ENCODE measurements at places on chromosomes 16 and 17. TPM values are rescaled to one million over a fixed set of nuclear protein-coding genes. Genes with fewer than 3 reads are reported as not detected.

DNA sequence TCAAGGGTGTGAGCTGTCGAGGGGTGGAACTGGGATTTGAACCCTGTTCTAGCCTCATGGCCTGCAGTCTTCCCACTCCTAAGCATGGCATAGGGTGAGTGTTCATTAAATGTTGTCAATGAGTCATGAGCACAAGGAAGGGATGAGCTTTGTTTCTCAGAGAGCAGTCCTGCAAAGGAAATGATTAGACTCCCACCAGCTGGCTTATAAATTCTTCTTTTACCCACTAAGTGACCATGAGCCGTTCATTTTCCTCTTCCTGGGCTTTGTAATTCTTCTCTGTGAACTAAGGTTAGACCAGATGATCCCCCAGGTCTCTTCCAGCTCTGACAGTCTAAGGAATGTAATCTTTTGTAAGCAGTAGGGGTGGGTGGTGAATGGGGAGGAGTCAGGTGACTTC lies 47.9 kb upstream of the HNF1B start:
- no peak overlapping the region for H3K27ac ChIP-seq
- H3K36me3 ChIP-seq = no peaks in the 10 kb centered on the region
- peak; percentile 76 for DNase-seq

DNA sequence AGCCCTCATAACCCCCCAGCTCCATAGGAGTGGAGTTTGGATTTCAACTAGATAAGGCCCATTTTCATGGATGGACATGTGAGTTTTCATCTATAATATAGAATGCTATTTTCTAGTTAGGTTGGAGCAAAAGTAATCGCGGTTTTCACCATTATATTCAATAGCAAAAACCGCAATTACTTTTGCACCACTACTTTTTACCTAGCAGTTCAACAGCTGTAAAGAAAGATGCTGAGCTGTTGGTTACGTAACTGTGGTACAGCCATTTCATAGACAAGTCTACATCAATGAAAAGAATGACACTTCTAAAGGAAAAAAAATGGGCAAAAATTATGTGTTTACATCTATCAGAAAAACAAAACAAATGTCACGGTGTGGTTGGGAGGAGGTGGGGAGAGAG lies 507.7 kb downstream of the MAF start:
- H3K27ac ChIP-seq = no peak overlapping the region
- no peak overlapping the region for H3K4me3 ChIP-seq
- no peaks in the 10 kb centered on the region for H3K27me3 ChIP-seq
- H3K4me1 ChIP-seq = no peaks in the 10 kb centered on the region
- DNase-seq = no peak

DNA sequence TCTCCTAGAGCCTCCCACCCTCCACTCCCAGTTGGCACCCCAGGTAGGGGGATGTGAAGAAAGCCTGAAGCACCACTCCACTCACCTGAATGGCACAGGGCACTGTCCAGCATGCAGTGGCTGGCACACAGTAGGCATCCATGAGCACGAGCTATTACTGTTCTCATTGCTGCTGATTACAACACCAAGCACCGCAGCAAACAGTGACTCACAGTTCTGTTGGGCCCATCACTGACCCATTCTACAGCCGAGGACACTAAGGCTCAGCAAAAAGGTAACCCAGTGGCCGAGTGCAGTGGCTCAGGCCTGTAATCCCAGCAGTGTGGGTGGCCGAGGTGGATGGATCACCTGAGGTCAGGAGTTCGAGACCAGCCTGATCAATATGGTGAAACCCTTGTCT lies 2.7 kb downstream of the ZSCAN10 start:
- H3K36me3 ChIP-seq = no peaks in the 10 kb centered on the region
- peaks cover 3% of the 10 kb centered on the region for H3K4me1 ChIP-seq
- DNase-seq = no peak

DNA sequence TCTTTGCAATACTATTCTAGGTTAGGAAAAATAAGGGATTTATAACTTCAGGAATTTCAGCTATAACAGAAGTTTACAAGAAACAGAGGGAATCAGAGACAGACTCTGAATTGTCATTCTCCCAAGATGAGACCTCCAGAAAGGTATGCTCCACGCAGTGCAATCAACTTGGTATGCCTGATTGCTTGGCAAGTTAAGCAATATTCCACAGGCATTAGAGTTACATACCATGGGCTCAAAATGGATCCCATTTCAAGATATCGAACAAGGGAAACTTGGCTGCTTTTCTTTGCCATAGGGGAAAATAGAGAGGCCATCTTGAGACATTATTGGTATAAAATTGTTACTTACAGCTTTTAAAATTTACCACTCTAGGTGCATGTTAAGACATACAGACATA lies 615.6 kb upstream of the SOX9 start:
- H3K36me3 ChIP-seq = no peaks in the 10 kb centered on the region
- H3K27me3 ChIP-seq = no peaks in the 10 kb centered on the region
- no peak for DNase-seq
- no peak overlapping the region for H3K27ac ChIP-seq
- no peak overlapping the region for H3K4me3 ChIP-seq

DNA sequence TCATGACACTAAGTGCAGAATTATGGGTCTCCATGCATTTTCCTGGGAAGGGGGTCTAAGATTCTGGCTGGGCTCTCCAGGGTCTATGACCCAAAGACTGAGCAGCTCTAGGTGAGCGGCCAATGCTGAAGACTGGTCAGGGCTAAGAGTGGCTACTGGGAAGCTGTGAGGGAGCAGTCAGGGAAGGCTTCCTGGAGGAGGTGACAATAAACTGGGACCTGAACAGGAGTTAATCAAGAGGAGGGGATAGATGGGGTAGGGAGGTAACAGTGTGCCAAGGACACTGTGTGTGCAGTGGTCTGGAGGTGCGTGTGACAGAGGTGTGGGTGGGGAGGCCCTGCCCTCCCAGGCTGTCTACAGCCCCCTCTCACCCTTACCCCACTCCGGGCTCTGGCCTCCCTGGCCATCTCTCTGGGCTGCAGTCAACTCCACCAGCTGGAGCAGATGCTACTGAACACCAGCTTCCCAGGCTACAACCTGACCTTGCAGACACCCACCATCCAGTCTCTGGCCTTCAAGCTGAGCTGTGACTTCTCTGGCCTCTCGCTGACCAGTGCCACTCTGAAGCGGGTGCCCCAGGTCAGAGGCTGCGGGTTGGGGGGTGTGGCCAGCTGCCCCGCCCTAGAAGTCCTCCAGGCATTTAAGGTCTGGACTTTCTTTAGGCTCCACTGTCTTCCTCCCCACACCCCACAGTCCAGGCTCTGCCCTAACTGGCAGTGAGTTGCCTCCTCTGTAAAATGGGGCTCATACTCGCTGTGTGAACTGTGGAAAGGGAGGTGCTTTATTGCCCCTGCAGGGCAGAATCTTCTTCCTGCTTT lies 20.4 kb downstream of the ADGRG5 start:
- H3K4me3 ChIP-seq = no peak overlapping the region
- no peak for DNase-seq
- H3K27me3 ChIP-seq = peaks cover 13% of the 10 kb centered on the region
- no peak overlapping the region for H3K27ac ChIP-seq
- no peaks in the 10 kb centered on the region for H3K4me1 ChIP-seq

GRCh38 chr16:49727611-49728010 lies 128.3 kb downstream of the ZNF423 start:
- no peak overlapping the region for H3K4me3 ChIP-seq
- no peak for DNase-seq
- no peaks in the 10 kb centered on the region for H3K36me3 ChIP-seq
- no peak overlapping the region for H3K27ac ChIP-seq
- H3K27me3 ChIP-seq = no peaks in the 10 kb centered on the region

GRCh38 chr16:50213939-50214519 lies 52.3 kb upstream of the ADCY7 start:
- peaks cover 4% of the 10 kb centered on the region for H3K36me3 ChIP-seq
- H3K4me3 ChIP-seq = no peak overlapping the region
- DNase-seq = no peak
- H3K4me1 ChIP-seq = peaks cover 9% of the 10 kb centered on the region
- H3K27ac ChIP-seq = no peak overlapping the region
- H3K27me3 ChIP-seq = no peaks in the 10 kb centered on the region

- H3K4me3 ChIP-seq = peak overlapping the region; percentile 30
- peak overlapping the region; percentile 62 for H3K27ac ChIP-seq
- no peaks in the 10 kb centered on the region for H3K27me3 ChIP-seq
- no peak for DNase-seq
Measured at GRCh38 chr16:83802554-83803205, 5.1 kb upstream of the HSBP1 start.

DNA sequence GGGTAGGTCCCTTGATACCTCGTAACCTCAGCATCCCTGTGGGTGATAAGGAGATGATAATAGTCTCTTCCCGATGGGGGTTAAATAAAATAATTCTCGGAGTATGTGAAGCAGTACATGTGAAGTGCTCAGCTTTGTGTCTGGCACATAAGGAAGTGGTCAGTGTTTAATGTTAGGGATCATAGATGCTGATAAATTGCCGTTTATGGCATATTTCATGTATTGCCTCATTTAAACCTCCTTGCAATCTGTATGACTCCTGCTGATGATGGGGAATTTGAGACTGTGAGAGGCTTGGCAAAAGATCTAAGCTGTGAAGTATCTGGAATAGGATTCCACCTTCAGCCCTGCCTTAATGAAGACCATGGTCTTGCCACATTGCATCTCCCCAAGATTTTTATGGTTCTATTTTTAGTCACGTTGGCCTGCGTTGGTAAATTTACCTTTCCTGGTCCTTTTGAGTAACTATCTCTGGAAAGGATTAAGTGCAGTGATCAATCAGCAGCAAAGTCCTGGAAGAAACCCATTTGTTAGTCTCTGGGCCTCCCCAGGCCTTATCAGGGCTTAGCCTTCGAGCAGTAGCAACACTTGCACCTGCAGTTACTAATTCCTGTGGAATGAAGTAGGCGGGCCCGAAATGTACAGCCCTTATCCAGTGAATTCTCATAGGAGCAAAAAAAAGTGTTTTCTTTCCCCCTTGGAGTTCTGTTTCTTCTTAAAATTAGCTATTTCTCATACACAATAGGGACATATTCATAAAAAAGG lies 144.9 kb downstream of the WWOX start:
- no peaks in the 10 kb centered on the region for H3K36me3 ChIP-seq
- H3K27me3 ChIP-seq = no peaks in the 10 kb centered on the region
- no peaks in the 10 kb centered on the region for H3K4me1 ChIP-seq
- no peak for DNase-seq

GRCh38 chr17:60352071-60352470 lies 39.9 kb downstream of the USP32 start:
- no peak overlapping the region for H3K27ac ChIP-seq
- DNase-seq = no peak
- H3K4me1 ChIP-seq = peaks cover 6% of the 10 kb centered on the region
- H3K36me3 ChIP-seq = no peaks in the 10 kb centered on the region

GRCh38 chr17:14738652-14738988 lies 437.7 kb downstream of the HS3ST3B1 start:
- no peaks in the 10 kb centered on the region for H3K36me3 ChIP-seq
- H3K27ac ChIP-seq = peak overlapping the region; percentile 37
- H3K27me3 ChIP-seq = no peaks in the 10 kb centered on the region

DNA sequence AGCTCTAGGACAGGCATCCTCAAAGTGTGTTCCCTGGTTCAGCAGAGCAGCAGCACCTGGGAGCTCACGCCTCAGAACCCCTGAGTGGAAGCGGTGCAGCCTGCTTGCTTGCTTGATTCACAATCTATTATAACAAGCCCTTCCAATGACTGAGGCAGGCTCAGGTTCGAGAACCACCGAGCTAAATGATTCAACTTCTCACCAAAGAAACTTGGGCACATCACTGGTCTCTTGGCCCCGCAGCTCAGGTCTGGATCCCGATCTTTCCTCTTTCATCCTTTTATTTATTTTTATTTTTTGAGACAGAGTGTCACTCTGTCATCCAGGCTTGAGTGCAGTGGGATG lies 24.5 kb downstream of the CLUH start:
- no peak overlapping the region for H3K4me3 ChIP-seq
- peaks cover 10% of the 10 kb centered on the region for H3K4me1 ChIP-seq
- DNase-seq = no peak

- no peak overlapping the region for H3K27ac ChIP-seq
- H3K4me1 ChIP-seq = no peaks in the 10 kb centered on the region
- H3K27me3 ChIP-seq = peaks cover 7% of the 10 kb centered on the region
- no peak for DNase-seq
Measured at GRCh38 chr16:77430360-77430759, 4.5 kb downstream of the ADAMTS18 start.

The SLC35G6 gene
- not detected for total RNA-seq

The KRT9 gene
- total RNA-seq = not detected

The CACNG5 gene
- not detected for total RNA-seq

The CTRB2 gene
- total RNA-seq = not detected

The CCL5 gene
- total RNA-seq = not detected

The ZFHX3 gene
- 7.3 TPM for total RNA-seq

Measured in fibroblast of lung (primary cell).